ENCODE measurements at places on chromosomes 7 and 10.

DNA sequence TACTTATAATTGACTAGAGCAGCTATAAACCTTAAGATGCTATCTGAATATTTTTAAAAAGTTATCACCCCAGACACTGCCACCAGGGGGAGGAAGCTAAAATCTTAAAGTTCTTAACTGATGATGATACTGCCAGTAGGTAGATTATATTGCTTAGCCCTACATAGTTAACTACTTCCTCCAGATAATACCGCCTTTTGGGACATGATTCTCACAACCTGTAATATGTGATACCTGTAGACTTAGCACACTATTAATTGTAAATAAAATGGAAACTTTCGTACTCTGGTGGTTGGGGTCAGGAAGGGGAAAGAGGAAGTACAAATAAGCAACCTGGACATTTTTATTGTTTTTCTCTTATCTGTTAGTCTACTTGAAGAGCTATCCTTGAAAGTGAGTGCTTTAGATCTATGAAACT is 268.9 kb downstream of the ADK start:
- no peak for DNase-seq

- no peak for DNase-seq
Measured at GRCh38 chr7:85840554-85840953, 653.7 kb upstream of the SEMA3D start.

GRCh38 chr7:55286666-55287065 is 78.5 kb upstream of the LANCL2 start:
- DNase-seq, result no peak

GRCh38 chr10:8173866-8174243 is 119.4 kb downstream of the GATA3 start:
- DNase-seq, result no peak
